ENCODE measurements at places on chromosomes 7 and 10.

- DNase-seq = no peak
Observed at GRCh38 chr7:1961701-1962276, 271.0 kb downstream of the MAD1L1 start.

DNA sequence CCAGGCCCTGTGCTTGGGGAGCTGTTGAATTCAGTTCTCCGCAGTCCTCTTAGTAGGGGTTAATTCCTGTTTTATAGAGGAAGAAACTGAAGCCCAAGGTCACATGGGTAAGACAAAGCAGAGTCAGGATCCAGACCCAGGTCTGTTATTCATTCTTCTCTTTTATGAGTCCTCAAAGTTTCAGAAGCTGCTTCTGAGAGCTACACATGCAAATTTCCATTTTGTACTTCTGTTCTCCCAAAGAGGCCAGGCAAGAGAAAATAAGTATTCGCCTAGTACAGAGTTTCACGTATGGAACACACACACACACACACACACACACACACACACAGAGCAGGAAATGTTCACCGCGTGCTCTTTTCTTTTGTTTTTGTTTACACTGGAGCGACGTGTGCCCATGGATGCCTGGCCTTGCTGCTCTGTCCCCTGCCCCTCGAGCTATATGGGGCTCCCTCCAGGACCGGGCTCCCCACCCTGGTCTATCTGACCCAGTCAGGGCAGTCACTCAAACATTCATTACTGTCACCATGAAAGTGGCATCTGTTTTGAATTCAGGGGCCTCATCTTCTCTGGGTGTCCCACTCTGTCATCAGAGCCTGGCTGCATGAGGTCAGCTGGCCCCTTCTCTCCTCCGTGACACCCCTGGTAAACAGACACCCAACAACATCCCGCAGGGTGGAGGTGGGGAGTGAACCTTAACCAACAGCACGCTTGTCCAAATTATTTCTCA lies 84.4 kb downstream of the TNS3 start:
- peak; percentile 87 for DNase-seq

DNA sequence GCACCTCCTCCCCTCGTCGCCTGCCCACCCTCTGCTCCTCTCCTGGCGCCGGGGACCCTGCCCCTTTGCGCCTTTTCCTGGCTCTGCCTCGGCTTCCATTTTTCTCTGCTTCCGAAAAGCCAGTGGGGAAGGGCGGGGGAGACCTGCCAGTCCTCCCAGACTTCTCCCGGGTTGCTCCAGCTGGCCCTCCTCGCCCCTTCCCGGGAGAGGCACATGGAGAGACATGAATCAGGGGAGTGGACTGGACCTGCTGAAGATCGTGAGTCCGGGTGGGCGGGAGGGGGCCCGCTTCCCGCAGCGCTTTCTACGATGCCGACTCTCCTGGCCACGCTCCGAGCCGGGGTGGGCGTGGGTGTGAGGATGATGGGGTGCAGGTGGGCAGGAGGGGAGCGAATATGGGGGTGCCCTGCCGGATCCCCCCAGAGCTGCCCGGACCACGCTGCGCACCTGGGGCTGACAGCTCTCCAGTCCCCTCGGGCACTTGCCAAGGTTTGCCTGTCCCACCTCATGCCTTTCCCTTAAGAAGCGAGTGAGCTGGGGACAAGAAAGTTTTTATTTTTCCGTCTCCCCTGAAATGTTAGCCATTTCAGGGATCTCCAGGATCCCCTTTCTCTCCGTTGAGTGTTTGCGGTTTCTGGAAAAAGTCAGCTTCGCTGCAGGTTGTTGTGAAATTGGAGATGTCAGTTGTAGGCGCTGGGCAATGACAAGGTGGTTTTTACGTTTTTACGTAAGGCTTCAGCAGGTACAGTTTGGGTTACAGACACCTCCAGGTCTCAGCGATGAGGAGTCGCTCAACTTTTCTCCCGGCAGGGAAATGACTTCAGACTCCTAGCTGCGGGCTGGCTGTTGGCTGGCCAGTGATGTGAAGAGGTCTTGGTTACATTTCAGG lies 977 bp downstream of the CACNB2 start:
- no peak for DNase-seq

DNA sequence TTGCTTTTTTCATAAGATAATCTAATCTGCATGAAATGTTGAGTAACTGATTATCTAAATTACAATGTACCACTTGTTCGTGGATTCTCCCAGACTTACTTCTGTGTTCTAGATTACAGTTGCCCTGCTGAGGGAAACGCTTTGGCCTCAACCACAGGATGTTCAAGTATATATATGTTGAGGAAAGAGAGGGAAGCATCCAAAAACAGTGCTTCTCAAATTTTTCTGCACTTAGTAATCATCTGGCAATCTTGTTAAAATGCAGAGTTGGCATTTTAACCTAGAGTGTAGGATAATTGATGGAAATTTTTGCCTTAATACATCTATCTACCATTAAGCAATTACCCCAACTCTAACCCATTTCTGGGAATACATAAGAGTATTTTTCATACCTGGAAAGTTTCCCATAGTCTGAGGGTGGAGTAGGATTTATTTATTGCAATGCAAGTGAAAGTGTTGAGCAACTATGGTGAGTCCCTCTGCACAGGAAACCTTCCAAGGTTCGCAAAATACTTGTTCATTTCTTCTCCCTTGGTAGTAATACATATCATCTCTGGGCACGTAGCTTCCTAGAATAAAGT lies 59.6 kb upstream of the C1GALT1 start:
- no peak for DNase-seq

GRCh38 chr10:29440981-29441380 lies 152.1 kb downstream of the LYZL1 start:
- DNase-seq = no peak
